ENCODE measurements at places on chromosomes 5 and 9.
A peak's percentile ranks its signal among the peaks of the same experiment; 100 is the strongest.

GRCh38 chr9:127455324-127455992 is 4.1 kb downstream of the LRSAM1 start:
- no peak for DNase-seq

DNA sequence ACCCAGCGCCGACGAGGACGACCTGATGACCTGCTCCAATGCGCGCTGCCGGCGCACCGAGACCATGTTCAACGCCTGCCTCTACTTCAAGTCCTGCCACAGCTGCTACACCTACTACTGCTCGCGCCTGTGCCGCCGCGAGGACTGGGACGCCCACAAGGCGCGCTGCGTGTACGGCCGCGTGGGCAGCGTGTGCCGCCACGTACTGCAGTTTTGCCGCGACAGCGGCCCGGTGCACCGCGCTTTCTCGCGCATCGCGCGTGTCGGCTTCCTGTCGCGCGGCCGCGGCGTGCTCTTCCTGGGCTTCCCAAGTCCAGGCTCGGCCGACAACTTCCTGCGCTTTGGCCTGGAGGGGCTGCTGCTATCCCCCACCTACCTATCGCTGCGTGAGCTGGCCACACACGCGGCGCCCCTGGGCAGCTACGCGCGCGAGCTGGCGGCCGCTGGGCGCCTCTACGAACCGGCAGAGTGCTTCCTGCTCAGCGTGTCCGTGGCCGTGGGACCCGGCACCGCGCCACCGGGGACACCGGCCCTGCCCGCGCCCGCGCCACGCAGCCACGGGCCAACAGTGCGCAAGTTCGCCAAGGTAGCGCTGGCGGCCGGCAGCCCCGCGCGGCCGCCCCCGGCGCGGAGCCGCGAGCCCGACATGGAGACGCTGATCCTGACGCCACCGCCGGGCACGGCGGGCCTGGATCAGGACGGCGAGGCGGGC is 2.7 kb upstream of the PHPT1 start:
- DNase-seq = no peak

- DNase-seq = no peak
Observed at GRCh38 chr9:91930475-91930874, 19.6 kb downstream of the ROR2 start.

GRCh38 chr5:149216496-149216895 is 55.2 kb upstream of the AFAP1L1 start:
- no peak for DNase-seq

DNA sequence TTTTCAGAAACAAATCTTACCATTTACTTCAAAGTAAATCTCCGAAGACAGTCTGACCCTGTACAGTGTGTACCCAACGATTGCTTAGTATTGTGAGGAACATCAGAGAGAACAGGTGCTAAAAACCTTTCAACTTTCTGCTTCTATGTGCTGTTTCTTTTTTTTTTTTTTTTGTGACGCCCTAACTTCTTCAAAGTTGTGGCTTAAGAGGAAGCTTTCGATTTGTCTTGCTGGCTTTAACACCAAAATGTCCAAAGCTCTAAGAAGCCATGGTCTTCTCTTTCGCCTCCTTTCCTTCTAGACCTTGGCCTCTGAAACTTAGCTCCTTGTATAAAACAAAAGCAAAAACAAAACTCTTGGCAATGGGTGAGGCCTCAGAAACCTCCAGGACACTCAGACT is 1.2 kb downstream of the TNFSF8 start:
- DNase-seq = no peak

- no peak for DNase-seq
Observed at GRCh38 chr5:89728134-89728533, 681.4 kb downstream of the CETN3 start.

DNA sequence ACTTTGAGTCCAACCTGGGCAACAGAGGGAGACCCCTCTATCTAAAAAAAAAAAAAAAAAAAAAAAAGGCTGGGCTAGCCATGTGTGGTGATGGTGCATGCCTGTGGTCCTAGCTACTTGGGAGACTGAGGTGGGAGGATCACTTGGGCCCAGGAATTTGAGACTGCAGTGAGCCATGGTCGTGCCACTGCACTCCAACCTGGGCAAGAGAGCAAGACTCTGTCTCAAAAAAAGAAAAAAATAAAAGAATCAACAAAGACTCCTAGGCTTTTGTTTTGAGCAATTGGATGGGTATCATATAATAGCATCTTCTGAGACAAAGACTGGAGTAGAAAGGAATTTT is 481.7 kb upstream of the PAPPA start:
- no peak for DNase-seq

GRCh38 chr5:144481861-144482260 is 311.2 kb downstream of the KCTD16 start:
- DNase-seq = no peak

DNA sequence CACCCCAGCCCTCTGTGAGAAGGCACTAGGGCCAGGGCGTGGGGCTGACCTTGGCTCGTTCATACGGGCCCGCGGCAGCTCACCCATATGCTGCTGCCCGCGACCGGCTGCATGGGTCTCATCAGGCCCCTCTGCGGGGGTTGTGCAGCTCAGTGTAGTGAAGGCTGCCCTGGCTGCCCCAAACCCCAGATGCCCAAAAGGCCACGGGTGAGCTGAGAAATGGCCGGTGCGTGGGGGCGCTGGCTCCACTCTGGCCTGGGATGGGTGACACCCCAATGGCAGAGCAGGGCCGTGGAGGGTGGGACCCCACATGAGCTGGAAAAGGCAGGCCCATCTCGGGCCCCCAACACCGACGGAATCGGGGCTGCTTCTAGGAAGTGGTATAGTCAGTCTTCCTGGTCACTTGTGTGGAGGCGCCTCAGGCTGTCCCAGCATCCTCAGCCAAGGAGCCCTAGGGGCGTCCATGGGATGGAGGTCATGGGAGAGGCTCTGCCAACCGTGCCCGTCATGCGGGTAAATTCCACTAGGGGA is 19.4 kb upstream of the LRRC14B start:
- no peak for DNase-seq

DNA sequence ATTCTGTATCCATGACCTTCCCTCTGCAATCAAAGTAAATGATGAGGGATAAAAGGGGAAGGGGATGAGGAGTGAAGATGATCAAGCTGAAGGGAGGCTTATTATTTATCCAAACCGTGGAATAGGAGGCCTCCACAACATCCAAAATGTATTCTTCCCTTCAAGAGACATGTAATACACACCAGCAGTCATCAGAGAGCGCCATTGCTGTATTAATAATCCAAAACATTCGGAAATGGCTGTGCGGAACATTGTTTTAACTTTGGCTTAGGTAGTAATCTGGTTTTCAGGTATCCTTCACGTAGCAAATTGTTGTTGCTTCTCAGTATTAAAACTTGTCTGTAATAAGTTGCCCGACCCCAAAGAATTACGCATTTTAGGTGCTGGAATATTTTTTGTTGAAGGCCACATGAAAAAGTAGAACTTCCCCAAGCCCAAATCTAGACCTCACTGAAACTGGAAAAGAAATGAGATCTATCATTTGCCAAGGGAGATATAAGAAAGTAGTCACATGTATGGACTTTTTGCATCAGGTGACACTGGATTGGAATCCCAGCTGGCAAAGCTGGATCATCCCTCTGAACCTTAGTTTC is 2.6 kb upstream of the BOD1 start:
- peak; percentile 47 for DNase-seq

DNA sequence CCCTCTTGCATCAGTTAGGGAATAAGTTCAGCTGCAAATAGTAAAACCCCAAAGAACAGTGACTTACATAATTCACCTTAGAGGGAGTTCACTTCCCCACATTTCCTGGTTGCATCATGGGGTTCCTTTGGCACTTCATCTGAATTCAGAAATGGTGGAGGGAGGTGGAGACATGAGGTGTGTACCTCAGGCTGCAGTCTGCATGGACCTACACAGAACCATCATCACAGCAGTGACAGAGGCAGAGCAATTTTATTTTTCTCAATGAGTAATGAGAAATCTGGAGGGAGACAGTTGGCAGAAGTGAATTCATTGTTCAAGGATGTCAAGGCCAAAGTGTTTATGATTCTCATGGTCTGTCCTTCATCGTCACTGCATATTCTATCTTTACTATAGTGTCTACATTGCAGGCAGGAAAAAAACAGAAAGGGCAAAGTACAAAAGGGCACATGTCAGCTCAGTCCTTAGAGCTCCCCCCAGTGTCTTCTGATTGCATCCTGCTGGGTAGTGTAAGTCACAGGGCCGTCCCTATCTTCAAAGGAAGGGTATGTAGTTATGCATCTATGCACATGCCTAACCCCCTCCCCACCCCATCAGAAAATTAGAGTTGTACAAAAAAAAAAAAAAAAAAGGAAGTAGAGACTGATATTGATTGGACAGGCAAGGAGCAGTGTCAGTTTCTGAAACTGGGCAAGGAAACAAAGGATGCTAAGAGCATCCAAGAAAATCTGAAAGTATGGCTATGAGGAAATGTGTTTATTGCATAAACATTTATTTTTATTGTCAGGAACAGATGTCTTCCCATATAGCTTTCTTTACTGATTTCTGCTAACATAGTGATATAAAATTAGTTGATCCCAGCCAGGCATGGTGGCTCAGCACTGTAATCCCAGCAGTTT is 132.7 kb upstream of the APC start:
- no peak for DNase-seq

GRCh38 chr5:148729182-148729581 is 74.9 kb upstream of the HTR4 start:
- DNase-seq = no peak

DNA sequence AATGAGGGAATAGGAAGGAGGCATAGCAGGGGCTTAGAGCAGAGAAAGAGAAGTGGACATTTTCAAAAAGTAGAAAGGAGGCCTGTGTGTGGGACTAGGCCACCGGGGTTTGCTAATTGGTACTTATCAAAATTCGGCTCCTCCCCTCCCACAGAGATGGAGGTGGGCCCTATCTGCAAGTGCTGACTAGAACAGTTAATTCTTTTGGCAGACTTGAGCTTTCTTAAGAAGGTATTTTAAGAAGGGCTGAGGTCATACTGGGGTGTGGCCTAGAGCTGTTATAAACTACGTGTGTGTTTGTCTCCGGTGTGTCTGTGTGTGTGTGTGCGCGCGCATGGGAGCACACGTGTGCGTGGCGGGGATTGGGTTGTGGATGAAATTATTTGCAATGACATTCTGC is 1086.5 kb downstream of the EFNA5 start:
- no peak for DNase-seq

- no peak for DNase-seq
Observed at GRCh38 chr9:76911971-76912370, 6.1 kb upstream of the PRUNE2 start.

GRCh38 chr9:134136118-134136995 is 475 bp downstream of the WDR5 start:
- no peak for DNase-seq

- no peak for DNase-seq
Observed at GRCh38 chr5:110956280-110956912, 115.1 kb upstream of the TSLP start.

DNA sequence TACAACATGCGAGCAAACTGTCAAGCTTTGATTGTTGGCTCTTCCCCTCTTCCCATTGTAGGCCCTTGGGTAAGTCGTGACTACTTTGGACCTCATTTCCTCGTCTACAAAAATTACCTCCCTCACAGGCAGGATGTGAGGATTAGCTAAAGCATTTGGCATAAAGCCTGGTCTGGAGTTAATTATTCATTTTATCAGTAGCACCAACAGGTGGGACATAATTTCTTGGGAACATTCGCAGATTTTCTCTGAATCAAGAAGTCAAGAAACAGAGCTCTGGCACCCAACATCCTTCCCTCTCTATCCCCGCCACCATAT is 39.9 kb upstream of the SEMA6A start:
- DNase-seq = no peak

DNA sequence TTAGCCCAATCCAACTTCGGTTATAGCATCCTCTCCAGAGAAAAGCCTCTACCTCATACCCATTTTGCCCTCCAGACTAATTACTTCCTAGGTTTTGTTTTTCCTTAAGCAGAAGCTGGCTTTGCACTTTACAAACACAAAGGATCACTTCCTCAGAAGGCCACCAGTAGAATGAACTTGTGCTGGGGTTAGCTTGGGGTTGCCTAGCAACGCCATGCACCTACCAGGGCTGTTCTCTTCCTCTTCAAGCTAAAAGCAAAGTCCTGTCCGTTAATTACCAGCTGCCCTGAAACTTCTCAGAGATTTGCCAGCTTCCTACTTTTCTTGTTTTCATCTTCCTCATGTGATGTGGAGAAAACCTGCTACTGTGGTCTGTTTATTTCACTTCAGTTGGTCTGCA is 132.0 kb upstream of the WWC1 start:
- DNase-seq = no peak

GRCh38 chr9:110835404-110835803 is 166.8 kb downstream of the MUSK start:
- DNase-seq = no peak

DNA sequence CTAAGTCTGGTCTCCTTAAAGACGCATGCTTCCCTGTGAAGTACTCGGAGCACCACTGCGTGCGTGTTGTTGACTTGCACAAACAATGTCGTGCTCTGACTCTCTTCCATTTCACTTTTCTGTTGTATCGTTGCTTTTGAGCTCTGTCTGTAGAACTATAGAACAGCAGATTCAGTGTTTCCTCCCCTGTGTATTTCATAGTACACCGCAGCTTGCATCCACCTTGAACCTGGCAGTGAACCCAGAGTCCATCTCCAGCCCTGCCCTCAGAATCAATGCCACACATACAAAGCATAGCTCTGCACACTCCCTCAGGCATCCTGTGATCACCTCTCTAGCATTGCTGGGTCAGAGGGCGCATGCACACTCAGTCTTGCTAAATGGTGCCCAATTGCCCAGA is 37.2 kb upstream of the ADAMTS2 start:
- no peak for DNase-seq

DNA sequence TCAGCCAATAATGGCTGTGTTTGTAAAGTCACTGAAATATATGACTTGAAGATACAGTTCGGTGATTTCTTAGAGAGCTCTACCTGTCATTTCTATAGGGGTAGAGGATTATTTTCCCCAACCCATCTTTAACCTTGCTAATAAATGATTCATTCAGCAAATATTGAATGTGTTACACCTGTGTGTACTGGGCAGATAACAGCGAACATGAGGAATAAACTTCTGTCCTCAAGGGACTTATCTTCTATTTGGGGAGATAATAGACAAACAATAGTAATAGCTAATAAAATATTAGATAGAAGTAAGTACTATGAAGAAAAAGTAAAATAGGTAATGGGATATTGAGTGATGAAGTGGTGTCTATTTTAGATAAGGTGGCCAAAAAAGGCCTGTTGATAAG is 9.3 kb downstream of the TTC23L start:
- DNase-seq = no peak

GRCh38 chr5:74903165-74903787 is 37.1 kb upstream of the FAM169A start:
- DNase-seq = no peak

DNA sequence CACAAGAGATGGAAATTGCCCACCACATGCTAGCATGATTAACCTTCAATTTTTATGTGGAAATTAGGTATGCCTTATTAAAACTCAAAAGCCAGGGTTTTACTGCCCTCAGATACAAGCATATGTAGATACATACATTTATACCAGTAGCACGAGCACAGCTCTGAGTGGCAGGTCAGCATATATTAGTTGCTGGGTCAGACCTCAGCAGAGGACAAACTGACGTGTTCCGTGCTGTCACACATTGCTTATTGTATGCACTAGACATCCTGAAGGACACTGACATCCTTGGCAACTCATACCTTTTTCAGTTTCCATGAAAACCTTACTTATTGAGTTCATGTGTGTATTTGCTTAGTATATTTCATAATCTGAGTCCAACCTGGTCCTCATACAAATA is 307.7 kb downstream of the TLE1 start:
- DNase-seq = no peak

GRCh38 chr5:141685591-141685990 is 3.6 kb upstream of the ARAP3 start:
- DNase-seq = no peak

All from ovary (tissue), 10 donors.